ENCODE measurements at places on chromosomes 13 and 19. TPM values are rescaled to one million over a fixed set of nuclear protein-coding genes. Genes with fewer than 3 reads are reported as not detected.

Gene CCDC169
- 1.4 TPM for total RNA-seq

Gene ZNF540
- total RNA-seq: 8.8 TPM

Gene DHDH
- total RNA-seq: not detected

Gene RNF225
- total RNA-seq: not detected

Gene HTR2A
- 0.11 TPM for total RNA-seq
